ENCODE measurements at places on chromosomes 2 and 18.

DNA sequence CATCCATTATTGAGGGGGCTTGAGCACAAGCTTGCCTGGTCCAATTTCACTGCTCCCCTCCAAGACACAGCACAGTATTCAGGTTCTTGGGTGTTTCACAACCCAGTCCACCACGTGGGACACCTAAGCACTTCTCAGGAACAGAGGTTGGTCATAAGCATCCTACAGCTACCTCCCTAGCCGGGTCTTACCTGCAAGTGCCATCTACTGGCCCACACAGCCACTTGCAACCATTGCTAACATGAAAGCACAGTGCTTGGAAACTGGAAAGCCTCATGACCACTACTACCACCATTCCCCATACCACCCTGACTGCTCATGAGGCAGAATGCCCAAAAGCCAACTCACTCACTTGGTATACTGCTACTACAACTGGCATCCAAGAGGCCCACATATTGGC lies 105.7 kb upstream of the RPRM start:
- no peak for DNase-seq

DNA sequence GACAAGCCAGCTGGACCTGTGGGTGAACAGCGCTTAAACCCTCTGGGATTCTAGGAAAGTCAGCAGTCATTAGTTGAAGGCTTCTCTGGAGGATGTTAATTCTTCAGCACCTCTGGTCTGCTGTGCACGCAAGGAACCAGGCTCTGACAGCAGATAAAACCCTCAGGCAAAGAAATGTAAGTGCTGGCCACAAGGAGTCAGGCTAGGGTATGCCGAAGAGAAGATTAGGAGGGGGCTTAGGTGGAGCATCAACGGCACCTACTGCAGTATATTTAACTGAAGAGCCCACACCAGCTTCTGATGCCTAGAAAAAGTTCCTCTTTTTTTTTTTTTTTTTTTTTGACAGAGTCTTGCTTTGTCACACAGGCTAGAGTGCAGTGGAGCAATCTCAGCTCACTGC lies 304.2 kb upstream of the MC4R start:
- no peak for DNase-seq

DNA sequence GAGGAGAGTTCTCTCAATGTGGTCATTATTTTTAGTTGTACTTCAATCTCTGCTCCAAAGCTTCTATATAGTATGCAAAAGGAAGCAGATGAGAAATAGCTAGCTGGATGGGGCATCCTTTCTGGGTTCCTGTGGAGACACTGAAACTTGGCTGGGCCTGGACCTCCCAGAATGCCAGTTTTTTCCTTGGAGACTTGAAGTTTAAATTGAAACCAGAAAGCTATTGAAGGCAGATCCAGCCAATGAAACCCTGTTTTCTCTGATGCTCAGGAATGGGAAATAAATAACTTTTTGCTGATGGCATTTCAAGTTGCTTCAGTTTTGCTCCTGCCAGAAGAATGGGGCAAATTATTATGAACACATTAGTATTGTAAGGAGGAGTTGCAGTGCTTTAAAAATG lies 2.9 kb downstream of the SETBP1 start:
- DNase-seq: no peak

DNA sequence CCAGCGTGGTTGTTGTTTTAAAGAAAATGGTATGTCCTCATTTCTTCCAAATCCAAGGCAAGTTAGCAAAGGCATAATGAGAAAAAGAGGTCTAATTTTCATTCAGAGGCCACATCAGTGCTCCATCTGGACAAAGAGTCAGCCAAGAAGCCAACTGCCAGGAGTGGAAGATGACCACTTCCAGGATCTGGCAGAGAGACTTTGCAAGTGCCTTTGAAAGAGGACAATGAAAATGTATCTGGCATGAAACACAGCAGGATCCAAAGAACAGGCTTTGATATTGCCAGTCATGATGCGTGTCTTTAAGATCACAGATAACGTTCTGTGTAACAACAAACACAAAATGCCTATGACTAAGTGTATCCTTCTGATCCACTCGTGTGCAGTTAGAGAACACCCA lies 82.8 kb downstream of the AFF3 start:
- DNase-seq: no peak

DNA sequence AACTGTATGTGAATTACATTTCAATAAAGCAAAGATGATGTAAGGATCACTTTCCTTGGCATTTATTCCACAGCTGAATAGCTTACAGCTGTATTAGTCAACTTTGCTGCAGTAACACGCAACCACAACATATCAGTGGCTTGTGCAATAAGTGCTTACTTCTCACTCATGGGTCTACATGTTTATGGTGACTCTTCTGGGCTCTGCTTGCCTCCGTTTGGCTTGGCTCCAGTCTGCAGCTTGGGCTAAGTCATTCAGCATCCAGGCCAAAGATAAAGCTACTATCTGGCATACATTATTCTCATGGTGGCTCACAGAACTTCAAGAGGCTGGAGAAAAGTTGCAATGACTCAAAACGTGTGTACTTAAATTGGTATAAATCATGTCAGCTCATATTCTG lies 355.0 kb downstream of the RNF144A start:
- no peak for DNase-seq

DNA sequence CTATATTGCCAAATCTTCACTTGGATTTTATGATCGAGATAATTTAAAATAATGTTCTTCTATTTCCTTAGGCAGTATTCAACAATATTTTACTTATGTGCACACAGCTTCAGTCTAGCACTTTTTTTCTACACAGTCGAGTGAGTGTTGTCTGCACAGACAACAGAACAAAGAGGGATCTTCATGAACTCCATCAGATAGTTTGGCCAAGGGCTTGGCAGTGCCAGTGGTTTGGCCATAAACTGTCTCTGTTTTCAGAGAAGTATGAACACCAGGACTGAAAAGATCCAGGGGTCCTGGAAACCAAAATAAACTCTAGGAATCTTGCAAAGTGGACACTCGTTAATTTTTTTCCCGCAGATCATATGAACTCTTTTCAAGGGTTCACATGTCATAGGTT lies 547.3 kb downstream of the PLCL1 start:
- no peak for DNase-seq

- DNase-seq: peak; percentile 34
Observed at GRCh38 chr2:30230497-30231211, 680 bp upstream of the LBH start.

- no peak for DNase-seq
Observed at GRCh38 chr18:2486426-2486825, 84.9 kb downstream of the METTL4 start.

DNA sequence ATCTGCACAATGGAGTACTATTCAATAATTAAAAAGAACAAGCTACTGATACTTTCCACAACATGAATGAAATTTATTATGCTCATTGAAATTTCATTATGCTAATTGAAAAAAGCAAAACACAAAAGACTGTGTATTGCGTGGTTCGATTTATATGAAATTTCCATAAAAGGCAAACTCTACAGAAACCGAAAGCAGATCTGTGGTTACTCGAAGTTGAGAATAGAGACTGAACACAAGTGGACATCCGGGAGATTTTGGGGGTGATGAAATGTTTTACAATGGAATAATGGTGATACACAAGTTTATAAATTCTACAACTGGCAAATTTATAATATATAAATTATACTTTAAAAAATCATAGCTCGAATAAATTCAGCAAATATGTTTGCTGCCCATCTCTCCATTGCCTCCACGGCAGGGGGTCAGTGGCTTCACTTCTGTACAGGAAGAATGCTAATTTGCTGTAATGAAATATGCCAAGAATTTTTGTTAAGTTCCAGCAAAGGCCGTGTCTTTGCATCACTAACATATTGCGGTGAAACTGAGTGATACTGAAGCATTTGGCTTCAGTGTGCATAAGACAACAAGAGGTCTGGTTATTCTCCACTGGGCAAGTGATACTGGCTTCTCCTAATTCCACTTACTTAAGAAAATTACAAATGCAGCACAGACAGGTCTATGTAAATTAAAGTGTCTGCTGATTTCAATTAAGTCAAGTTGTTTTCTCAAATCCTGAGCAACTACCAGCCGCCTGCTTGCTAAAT lies 96.7 kb downstream of the TMEM163 start:
- no peak for DNase-seq

- no peak for DNase-seq
Observed at GRCh38 chr2:67515538-67515937, 118.4 kb downstream of the ETAA1 start.

DNA sequence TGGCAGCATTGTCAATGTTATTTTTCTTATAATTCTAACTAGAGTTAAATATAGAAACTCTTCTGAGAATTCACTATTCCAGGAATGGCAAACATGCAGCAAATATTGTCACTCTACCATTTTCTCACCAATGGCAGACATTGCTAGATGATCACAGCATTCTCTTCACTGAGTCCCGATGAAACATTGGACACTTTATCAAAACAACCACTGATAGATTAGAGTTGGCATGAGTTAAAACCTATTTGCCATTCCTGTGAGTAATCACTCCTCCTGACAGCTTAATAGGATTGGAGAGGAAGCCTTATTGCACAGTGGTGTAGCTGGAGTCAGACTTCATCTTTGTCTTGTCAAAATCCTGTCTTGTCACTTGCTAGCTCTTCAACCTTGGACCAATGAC lies 163.9 kb upstream of the THUMPD2 start:
- DNase-seq: no peak

DNA sequence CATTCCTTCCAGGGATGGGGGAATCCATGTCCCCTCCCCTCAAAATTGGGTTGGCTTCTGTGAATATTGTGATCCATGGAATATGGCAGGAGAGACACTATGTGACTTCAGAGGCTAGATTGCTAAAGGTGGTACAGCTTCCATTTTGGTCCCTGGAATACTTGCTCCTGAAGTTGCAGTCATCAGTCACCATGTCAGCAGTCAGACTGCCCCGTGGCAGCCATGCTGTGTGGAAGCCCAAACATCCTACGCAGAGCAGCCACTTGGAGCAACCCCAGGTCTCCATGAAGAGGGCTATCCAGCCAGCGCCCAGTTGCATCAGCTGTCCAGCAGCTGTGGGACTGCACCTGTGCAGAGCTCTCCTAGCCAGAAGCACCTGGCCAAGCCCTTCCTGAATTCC lies 15.8 kb upstream of the KDSR start:
- no peak for DNase-seq

DNA sequence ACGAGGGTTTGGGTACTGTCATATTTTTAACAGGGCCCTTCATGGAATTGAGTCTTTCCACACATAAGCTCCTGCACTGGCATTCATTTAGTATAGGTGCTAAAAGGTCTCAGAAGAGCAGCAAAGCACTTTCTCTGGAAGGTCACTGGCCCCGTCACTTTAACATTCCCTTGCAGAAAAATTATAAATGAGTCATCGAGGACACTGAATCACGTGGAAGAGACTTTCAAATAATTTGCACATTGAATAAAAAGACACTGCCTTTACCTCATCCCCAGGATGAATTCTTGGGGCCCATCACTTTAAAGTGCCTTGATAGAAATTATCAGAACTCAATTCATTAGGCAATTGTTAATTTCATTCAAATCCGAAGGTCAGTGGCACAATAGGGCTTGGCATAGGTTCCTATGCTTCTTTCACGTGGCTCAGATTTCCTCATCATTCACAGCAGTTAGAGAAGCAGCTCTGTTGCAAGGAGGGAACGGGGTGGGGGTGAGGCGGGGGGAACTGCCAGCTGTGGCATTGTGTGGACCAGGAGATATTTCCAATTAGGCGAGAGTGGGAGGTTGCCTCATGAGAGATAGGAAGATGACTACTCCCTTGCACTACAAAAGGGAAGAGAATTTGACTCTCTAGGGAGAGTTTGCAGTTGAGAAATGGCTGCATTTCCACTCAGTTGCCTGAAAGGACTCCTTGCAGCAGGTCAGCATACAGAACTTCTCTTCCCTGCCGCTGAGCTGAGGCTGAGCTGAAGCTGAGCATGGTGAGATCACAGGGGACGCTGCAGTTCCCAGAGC lies 86.3 kb upstream of the NPAS2 start:
- no peak for DNase-seq

DNA sequence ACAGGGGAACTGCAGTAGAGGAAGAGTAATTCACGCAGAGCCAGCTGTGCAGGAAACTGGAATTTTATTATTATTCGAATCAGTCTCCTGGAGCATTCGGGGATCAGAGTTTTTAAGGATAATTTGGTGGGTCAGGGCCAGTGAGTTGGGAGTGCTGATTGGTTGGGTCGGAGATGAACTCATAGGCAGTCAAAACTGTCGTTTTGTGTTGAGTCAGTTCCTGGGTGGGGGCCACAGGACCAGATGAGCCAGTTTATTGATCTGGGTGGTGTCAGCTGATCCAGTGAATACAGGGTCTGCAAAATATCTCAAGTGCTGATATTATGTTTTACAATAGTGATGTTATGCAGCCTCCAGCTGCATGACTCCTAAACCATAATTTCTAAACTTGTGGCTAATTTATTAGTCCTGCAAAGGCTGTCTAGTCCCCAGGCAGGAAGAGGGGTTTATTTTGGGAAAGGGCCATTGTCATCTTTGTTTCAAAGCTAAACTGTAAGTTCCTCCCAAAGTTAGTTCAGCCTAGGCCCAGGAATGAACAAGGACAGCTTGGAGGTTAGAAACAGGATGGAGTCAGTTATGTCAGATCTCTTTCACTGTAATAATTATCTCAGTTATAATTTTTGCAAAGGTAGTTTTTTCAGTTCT lies 67.0 kb downstream of the ASAP2 start:
- DNase-seq: no peak

GRCh38 chr2:175769200-175769599 lies 232.9 kb downstream of the LNPK start:
- DNase-seq: no peak

GRCh38 chr2:64700133-64700809 lies 46.6 kb upstream of the SERTAD2 start:
- no peak for DNase-seq

- no peak for DNase-seq
Observed at GRCh38 chr2:36918307-36918706, 48.0 kb downstream of the STRN start.

DNA sequence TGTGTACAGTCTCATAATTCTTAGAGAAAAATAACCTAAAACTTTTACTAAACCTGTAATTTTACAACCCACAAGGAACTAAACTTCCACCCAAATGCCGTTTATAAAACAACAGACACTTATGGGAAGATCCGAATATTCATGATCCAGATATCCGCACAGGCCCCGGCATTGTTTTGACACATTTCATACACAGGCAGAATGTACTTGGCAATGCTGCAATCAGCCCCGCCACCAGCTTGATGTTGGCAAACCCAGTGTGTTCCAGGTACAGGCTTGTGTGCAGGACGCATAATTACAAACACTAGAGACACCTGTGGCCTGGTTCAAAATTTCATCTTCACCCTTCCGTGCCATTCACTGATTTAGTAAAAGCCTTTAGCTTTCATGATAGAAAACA lies 393.0 kb upstream of the SALL3 start:
- DNase-seq: no peak

- no peak for DNase-seq
Observed at GRCh38 chr2:138652378-138652777, 127.8 kb downstream of the NXPH2 start.

- DNase-seq: peak; percentile 32
Observed at GRCh38 chr2:191030521-191031154, 16.7 kb upstream of the STAT1 start.

GRCh38 chr2:150586858-150587257 lies 99.4 kb upstream of the RND3 start:
- DNase-seq: no peak

Measured in CD4-positive, alpha-beta T cell treated with Interleukin-15 for 1 hour (primary cell).